ENCODE measurements at places on chromosomes 12 and 14. TPM values are rescaled to one million over a fixed set of nuclear protein-coding genes. Genes with fewer than 3 reads are reported as not detected.

GRCh38 chr12:104680491-104680890 is 223.7 kb downstream of the CHST11 start:
- no peak for DNase-seq
- no peaks in the 10 kb centered on the region for H3K36me3 ChIP-seq
- no peak overlapping the region for H3K27ac ChIP-seq
- H3K4me1 ChIP-seq = peaks cover 54% of the 10 kb centered on the region
- H3K4me3 ChIP-seq = no peak overlapping the region
- H3K27me3 ChIP-seq = no peaks in the 10 kb centered on the region

- no peak overlapping the region for H3K4me3 ChIP-seq
- H3K4me1 ChIP-seq = no peaks in the 10 kb centered on the region
- H3K27me3 ChIP-seq = no peaks in the 10 kb centered on the region
- H3K27ac ChIP-seq = no peak overlapping the region
Measured at GRCh38 chr14:58701604-58702003, 63.8 kb downstream of the DACT1 start.

DNA sequence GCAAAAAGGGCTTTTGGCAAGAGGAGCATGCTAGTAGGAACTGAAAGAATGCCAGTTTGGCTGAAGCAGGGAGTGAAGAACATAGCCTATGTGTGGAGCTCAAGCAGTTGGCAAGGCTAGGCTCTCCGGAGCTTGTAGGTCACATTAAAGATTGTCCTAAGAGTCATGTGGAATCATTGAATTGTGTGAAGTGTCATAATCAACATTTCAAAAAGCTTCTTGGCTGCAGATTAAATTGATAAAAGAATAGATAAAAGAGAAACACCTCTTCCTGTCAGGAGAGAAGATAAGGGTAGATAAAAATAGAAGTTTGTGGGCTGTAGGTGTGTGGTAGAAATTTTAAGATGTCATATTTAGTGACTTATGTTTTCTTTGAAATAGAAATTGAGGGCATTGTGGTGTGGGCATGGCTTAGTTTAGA is 36.1 kb downstream of the CPSF6 start:
- no peaks in the 10 kb centered on the region for H3K36me3 ChIP-seq
- peak; percentile 28 for DNase-seq
- H3K27me3 ChIP-seq = no peaks in the 10 kb centered on the region
- no peak overlapping the region for H3K4me3 ChIP-seq

DNA sequence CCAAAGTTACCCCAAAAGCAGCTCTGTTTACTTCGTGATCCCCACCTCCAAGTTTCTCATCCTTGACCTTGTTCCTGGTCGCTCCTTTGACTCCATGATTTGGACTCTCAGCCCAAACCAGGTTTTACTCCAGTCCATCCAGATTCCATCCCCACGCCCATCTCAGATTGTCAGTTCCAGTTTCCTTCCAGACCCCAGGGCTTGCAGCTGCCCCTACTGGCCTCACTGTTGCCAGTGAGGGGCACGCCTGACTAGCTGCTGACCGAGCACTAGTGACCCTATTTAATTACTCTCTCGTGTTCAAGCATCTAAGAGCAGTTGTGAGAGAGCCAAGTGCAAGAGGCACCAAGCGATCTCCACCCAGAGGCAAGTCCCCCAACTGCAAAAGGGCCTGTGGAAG is 155.1 kb upstream of the FUT8 start:
- H3K27me3 ChIP-seq = no peaks in the 10 kb centered on the region
- DNase-seq = no peak
- no peak overlapping the region for H3K27ac ChIP-seq
- peaks cover 3% of the 10 kb centered on the region for H3K4me1 ChIP-seq
- H3K4me3 ChIP-seq = no peak overlapping the region

DNA sequence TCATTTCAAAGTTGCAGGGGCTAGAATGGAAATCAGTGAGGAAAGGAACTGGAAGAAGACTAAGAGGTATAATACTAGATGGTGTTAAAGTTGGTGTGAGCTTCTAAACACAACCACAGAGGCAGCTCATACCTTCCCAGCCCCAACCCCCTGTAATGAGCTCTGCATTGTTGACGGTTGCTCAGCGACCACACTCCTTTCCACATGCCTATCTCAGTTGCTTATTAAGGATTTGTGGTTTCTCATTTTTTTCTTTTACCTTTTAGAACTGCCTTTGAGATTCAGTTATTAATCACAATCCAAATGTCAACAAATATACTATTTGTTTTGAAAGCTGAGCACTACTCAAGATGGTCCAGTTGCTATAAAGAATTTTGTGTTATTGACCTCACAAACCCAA is 62.1 kb upstream of the KIF21A start:
- H3K27me3 ChIP-seq = no peaks in the 10 kb centered on the region
- H3K27ac ChIP-seq = no peak overlapping the region
- H3K4me3 ChIP-seq = no peak overlapping the region
- H3K36me3 ChIP-seq = no peaks in the 10 kb centered on the region
- no peaks in the 10 kb centered on the region for H3K4me1 ChIP-seq

GRCh38 chr12:97148941-97149559 is 242.0 kb downstream of the NEDD1 start:
- DNase-seq = no peak
- no peaks in the 10 kb centered on the region for H3K27me3 ChIP-seq
- H3K4me1 ChIP-seq = no peaks in the 10 kb centered on the region
- no peaks in the 10 kb centered on the region for H3K36me3 ChIP-seq
- no peak overlapping the region for H3K27ac ChIP-seq

DNA sequence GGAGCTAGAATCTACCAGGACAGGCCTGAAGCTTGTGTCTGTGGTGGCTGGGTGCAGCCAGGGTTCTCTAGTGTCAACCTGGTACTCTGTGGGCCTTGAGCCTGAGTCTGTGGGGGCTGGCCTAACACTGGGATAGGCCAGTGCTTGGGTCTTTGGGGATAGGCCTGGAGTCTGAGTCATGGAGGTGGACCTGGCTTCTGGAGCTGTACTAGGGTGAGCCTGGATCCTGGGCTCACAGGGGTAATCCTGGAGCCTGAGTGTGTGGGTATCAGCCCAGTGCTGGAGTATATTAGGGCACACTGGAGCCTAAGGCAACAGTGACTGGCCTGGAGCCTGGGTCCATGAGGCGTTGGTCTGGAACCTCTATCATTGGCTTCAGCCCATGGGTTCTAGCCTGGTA is 182.5 kb upstream of the NPAS3 start:
- H3K4me3 ChIP-seq = no peak overlapping the region
- H3K4me1 ChIP-seq = no peaks in the 10 kb centered on the region
- no peaks in the 10 kb centered on the region for H3K27me3 ChIP-seq
- no peaks in the 10 kb centered on the region for H3K36me3 ChIP-seq

DNA sequence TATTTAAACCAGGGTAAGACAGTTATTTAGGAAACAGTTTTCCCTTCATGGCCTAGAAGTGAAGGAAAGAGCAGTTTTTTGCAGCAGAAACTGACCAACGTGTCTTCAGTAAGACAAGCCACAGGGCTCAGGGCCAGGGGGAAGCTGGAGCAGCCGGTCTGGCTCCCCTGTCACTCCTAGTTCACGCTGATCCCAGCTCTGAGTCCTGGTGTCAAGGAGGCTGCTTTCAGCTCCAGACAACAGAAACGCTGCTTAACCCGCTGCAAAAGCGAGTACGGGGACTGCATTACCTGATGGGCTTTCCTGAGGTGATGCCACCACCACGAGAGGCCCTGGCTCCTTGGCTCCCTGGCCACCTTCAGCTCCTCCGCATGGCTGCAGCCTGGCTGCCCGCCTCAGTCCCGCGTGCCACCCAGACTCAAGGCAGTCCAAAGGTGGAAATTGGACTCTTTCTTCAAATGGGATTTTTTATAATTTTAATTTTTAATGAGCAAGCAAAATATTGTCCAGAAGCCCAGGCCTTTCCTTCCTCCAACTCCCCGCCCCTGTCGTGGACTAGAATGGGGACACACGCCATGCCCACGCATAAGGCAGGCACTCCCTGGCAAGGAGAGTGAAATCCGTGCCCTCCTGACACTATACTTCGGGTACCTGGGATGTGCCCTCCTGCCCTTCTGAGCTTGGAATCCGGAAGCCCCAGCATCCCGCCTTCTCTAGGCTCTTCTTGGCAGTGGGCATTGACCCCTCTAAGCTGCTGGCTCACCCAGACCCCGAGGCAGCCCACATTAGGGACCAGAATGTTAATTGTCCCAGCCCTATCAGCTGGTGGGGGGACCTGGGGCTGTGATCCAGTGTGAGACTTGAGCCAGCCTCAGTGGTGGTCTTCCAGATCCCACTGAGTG is 85.0 kb downstream of the PAPOLA start:
- H3K4me1 ChIP-seq = peaks cover 3% of the 10 kb centered on the region
- no peak overlapping the region for H3K4me3 ChIP-seq
- peaks cover 5% of the 10 kb centered on the region for H3K27me3 ChIP-seq
- H3K36me3 ChIP-seq = no peaks in the 10 kb centered on the region
- no peak overlapping the region for H3K27ac ChIP-seq

GRCh38 chr14:77980475-77981321 is 180.8 kb downstream of the ADCK1 start:
- no peak for DNase-seq
- H3K4me1 ChIP-seq = no peaks in the 10 kb centered on the region
- H3K27me3 ChIP-seq = no peaks in the 10 kb centered on the region
- no peaks in the 10 kb centered on the region for H3K36me3 ChIP-seq

GRCh38 chr12:68375756-68376695 is 43.9 kb upstream of the MDM1 start:
- H3K36me3 ChIP-seq = no peaks in the 10 kb centered on the region
- peaks cover 32% of the 10 kb centered on the region for H3K4me1 ChIP-seq
- DNase-seq = no peak
- H3K27me3 ChIP-seq = no peaks in the 10 kb centered on the region
- H3K4me3 ChIP-seq = no peak overlapping the region

DNA sequence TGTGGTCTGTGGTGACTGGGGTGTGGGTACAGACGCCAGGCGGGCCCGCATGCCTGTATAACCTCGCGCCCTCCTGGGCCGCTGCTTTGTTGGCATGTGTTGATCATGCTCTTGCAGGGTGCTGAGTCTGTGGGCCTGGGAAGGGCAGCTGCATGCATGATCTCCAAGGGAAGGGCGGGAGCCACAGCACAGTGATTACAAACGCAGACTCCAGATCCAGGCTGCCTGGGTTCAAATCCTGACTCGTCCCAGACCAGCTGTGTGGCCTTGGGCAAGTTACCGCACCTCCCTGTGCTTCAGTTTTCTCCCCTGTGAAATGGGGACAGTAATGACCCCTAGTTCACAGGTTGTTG is 24.0 kb downstream of the ADGRD1 start:
- DNase-seq = no peak
- H3K4me3 ChIP-seq = no peak overlapping the region
- H3K27ac ChIP-seq = no peak overlapping the region
- H3K27me3 ChIP-seq = no peaks in the 10 kb centered on the region

GRCh38 chr14:106691601-106692291 is 1165.4 kb downstream of the TMEM121 start:
- H3K4me3 ChIP-seq = no peak overlapping the region
- H3K36me3 ChIP-seq = no peaks in the 10 kb centered on the region
- peak; percentile 37 for DNase-seq
- H3K4me1 ChIP-seq = no peaks in the 10 kb centered on the region

DNA sequence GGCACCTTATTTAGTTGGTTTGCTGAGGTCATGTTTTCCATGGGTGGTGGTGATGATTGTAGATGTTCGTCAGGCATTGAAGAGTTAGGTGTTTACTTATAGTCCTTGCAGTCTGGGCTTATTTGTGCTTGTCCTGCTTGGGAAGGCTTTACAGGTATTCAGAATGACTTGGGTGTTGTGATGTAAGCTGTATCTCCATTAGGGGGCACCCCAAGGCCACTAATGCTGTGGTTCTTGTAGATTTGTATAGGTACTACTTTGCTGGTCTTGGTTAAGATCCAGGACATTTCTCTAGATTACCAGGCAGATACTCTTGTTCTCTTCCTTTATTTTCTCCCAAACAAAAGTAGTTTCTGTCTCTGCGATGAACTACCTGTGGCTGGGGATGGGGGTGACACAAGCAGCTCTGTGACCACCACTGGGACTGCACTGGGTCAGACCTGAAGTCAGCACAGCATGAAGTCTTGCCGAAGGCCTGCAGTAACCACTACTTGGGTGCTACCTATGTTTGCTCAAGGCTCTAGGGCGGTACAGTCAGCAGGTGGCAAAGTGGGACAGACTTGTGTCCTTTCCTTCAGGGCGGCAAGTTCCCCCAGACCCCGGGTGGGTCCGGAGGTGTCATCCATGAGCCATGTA is 35.8 kb upstream of the FBXO33 start:
- no peak overlapping the region for H3K4me3 ChIP-seq
- H3K27ac ChIP-seq = no peak overlapping the region
- no peaks in the 10 kb centered on the region for H3K36me3 ChIP-seq
- H3K4me1 ChIP-seq = no peaks in the 10 kb centered on the region

- H3K4me3 ChIP-seq = no peak overlapping the region
- no peak overlapping the region for H3K27ac ChIP-seq
- H3K4me1 ChIP-seq = no peaks in the 10 kb centered on the region
- no peaks in the 10 kb centered on the region for H3K36me3 ChIP-seq
Measured at GRCh38 chr12:68785358-68785757, 22.6 kb upstream of the MDM2 start.

DNA sequence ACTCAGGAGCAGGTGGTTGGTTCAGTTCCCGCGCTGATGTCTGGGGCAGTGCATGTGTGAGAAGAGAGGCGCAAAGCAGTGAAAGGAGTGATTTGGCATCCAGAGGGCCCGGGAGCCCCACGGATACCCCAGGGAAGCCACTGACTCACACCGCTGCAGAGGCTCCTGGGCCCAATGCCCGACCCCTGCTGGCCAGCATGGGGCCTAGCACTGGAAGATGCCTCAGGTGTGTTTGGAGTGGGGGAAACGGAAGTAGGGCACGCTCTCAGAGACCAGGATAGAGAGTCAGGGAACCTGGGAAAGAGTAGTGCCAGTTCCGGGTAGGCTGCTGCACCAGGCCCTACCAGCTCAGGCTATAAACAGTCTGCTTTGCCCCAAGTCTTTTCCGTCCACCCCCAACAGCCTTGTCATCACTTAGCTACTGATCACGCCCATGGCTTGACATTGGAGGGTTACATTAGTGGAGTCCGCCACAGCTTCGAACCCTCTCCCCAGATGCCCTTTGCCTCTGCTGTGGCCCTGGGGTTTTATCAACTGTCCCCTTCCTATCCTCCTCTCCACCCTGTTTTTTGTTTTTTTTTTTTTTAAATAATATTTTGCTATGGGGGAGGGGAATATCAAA is 9.5 kb upstream of the CSAD start:
- DNase-seq = peak; percentile 46
- peaks cover 13% of the 10 kb centered on the region for H3K4me1 ChIP-seq
- no peak overlapping the region for H3K4me3 ChIP-seq
- H3K27ac ChIP-seq = no peak overlapping the region
- H3K36me3 ChIP-seq = peaks cover 84% of the 10 kb centered on the region

- H3K27ac ChIP-seq = no peak overlapping the region
- no peak for DNase-seq
- no peaks in the 10 kb centered on the region for H3K4me1 ChIP-seq
- no peaks in the 10 kb centered on the region for H3K27me3 ChIP-seq
Measured at GRCh38 chr14:72555609-72556000, 338.3 kb downstream of the DPF3 start.

The LPAR5 gene
- total RNA-seq = 10.2 TPM

The EML1 gene
- total RNA-seq = 0.22 TPM

The GAS2L3 gene
- total RNA-seq = 0.64 TPM

The SMCO2 gene
- not detected for total RNA-seq

The OGFOD2 gene
- 46.6 TPM for total RNA-seq

The SLC10A1 gene
- total RNA-seq = not detected

The PIANP gene
- 1.3 TPM for total RNA-seq

The CCDC197 gene
- not detected for total RNA-seq

The GPRC5A gene
- total RNA-seq = not detected

The MAP1LC3B2 gene
- total RNA-seq = 1.7 TPM
